ENCODE measurements at places on chromosomes 6 and 20. TPM values are rescaled to one million over a fixed set of nuclear protein-coding genes. Genes with fewer than 3 reads are reported as not detected.

GRCh38 chr20:33317424-33318095, 34.5 kb downstream of the BPIFB1 start:
- no peak for DNase-seq

GRCh38 chr6:7992002-7992815, 72.0 kb downstream of the BLOC1S5 start:
- DNase-seq: no peak

DNA sequence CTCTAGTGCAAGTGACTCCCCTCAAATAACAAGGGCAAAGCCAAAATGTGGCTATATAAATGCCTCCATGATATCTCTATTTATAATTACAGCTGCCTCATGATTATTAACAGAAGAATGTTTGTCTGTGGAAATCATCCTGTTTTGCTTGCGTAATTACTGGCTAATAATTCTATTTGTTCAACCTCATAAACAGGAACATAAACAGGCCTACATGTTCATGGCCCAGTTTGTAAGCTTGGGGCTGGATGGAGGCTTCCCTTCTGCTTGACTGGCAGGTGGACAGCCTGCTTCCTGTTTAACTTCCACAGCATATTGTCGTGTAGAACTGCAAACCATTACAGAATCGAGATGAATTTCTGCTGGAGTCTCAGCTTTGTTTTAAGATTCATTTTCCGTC, 766.0 kb upstream of the MAP3K7 start:
- DNase-seq: no peak

DNA sequence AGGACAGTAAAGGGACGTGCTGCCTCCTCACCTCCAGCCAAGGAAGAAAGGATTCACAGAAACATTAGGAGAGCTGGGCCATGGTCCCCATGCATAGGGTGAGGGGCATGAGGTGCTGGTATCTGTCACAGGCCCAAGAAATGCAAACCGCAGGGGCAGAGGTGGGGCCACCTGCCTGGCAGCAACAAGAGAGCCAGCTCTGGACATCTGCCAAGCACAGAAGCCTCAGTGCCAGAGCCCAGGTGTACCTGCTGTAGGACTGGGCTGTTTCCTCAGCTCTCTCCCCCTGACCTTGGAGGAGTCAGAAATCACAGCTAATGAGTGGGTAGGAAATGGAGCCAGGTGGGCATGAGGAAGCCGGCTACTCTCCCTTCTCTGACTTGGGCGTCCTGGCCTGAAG, 45.3 kb downstream of the SLC2A12 start:
- DNase-seq: no peak

DNA sequence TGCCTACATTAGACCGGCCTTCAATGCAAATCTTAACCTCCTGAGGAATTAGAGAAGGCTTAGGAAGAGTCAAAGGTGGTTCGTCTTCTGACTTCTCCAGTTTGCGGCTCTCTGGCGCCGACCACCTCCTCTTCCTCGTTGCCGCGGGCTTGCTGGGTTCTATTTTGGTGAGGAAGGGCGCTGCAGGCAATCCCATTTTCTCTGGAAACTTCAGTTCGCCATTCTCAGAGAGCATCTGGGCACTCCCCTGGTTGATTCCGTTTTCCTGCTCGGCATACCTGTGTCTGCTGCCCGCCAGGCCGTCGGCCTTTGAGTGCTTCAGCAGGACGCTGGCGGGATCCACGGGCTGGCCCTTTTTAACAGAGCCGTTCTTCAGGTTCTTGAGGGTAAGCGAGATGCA, 67.9 kb downstream of the GMPR start:
- DNase-seq: no peak

DNA sequence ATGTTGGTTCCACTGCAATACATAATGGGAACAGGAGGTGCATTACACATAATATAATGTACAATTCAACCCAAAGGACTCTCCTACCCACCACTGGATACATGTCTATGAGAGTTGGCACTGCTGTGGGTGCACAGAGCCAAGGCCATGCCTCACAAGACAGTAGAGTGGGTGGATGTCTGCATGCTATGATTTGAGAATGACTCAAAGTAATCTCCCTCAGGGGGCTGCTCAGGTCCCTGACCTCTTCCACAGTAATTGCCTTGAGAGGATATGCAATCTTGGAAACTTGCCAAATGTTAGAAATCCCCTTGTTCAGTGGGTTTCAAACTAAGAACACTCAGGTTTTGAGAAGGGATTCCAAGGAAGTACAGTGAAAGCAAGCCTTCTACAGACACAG, 79.0 kb downstream of the ANKEF1 start:
- no peak for DNase-seq

DNA sequence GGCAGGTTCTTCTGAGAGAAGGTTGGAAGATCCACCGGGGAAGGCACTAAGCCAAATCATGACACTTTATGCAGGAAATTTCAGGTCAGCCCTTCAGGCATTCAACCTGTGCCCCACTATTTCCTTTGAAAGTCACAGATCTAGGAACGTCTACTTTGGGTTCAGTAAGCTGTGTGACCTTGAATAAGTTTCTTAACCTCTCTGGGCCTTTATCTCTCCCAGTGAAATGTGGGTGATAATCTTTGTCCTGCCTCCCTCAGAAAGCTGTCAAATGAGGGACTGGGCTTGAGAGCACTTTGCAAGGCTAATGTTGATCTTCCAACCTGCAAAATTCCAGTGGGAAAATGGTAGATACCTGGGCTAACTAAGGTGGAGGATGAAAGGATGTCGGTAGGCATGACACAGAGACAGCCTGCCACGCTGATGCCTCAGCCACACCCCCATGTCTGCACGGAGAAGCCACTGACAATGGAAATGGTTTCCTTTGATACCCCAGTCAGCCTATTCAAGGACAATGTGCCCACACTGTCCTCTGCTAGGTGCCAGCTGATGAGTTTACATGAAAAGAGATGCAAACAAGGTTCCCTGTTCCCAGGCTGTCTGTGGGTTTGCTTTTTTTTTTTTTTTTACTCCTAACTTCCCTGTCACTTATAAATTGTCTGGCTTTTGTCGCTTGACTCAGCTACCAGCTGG, 9.3 kb downstream of the BNIP5 start:
- no peak for DNase-seq

- no peak for DNase-seq
These were observed 1.9 kb upstream of the TRIM38 start for GRCh38 chr6:25960734-25961133.

DNA sequence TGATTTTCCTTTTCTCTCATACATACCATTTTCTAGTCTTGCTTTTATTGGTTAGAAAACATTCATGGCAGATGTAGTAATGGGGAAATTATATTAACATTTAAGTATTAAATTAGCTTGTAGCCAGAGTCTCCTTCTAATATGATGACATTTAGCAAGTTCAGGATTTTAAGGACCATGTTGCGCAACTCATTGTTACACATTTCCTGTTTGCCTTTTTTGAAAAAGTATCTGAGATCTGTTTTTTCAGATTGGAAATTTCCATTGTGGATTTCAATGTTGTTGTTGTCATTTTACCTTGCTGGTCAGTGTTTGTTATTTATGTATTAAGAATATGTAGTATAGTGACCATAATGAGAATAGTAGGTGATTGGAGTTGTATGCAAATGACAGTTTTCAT, 38.7 kb downstream of the CDKAL1 start:
- DNase-seq: no peak

GRCh38 chr20:9374072-9374471, 140.3 kb upstream of the LAMP5 start:
- DNase-seq: no peak

DNA sequence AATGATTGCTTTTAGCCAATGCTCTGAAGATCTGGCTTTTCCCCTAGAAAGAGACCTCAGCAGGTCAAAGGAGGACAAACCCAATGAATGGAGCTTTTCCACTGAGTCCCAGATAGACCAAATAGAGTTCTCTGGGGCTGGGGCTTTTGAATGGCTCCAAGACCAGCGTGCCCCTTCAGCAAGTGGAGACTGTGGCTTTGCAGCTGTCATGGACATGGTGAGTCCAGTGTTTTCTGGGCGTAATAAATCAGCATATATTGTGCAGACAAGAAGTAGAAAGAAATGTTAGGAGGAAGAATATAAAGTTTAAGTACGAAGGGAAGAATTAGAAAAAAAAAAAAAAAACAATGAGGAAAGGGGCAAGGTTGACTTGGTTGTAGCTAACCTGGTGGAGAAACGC, 28.1 kb downstream of the ULBP1 start:
- DNase-seq: no peak

GRCh38 chr6:84082689-84083265, 49.2 kb downstream of the MRAP2 start:
- no peak for DNase-seq

- DNase-seq: no peak
These were observed 58.7 kb upstream of the CD93 start for GRCh38 chr20:23144856-23145255.

- DNase-seq: no peak
These were observed 36.9 kb upstream of the CCDC167 start for GRCh38 chr6:37536491-37537190.

DNA sequence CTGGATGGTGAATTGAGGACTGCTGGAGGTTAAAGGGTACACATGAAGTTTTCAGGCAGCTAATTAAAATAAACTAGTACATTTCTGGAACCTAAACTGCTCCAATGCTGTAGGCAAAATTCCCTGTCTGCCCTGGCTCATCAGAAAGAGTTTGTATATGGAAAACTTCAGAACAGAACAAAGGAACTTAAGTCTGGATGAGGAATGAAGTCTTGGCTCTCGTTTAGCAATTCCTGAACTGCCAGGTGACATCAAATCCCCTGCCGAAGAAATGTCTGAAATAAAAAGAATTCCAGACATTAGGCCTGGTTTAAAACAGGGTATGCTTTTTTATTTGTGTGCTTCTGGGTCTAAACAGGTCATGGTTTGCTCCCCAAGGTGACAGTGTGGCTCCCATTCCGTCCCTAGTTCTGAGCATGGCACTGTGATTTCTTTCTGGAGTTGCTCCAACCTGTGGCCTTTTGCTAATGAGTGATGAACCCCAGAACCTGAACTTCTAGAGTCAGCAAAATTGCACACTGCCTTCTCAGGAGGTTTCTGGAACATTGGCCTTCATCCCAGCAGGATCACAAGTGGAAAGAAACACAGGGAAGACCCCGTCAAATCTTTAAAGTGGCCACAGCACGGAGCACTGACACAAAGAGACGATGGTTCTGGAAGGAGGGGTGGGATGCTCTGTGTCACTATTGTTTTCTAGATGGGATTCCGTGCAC, 129.4 kb upstream of the NAA20 start:
- DNase-seq: no peak

- no peak for DNase-seq
These were observed 29.1 kb upstream of the APCDD1L start for GRCh38 chr20:58544286-58544685.

- no peak for DNase-seq
These were observed 659.0 kb downstream of the UTRN start for GRCh38 chr6:144944106-144944505.

DNA sequence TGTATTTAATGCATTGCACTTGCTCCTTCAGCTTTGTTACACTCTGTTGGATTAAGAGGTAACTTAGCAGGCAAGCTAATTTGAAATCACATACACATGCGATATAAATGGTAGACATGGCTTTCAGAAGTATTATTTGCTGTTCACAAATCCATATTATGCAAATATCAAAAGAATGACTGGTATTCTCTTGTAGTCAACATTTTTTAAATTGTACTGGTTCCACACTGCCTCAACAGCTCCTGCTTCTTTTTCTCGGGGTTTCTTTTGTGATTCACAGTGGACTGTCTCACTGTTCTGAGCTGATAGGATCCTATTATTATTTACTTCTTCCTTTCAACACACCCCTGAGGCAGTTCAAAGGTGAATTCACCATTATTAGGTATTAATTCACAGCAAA, 927.4 kb downstream of the KIF16B start:
- DNase-seq: no peak

GRCh38 chr6:149723771-149724417, 6.0 kb upstream of the LATS1 start:
- peak; percentile 85 for DNase-seq

DNA sequence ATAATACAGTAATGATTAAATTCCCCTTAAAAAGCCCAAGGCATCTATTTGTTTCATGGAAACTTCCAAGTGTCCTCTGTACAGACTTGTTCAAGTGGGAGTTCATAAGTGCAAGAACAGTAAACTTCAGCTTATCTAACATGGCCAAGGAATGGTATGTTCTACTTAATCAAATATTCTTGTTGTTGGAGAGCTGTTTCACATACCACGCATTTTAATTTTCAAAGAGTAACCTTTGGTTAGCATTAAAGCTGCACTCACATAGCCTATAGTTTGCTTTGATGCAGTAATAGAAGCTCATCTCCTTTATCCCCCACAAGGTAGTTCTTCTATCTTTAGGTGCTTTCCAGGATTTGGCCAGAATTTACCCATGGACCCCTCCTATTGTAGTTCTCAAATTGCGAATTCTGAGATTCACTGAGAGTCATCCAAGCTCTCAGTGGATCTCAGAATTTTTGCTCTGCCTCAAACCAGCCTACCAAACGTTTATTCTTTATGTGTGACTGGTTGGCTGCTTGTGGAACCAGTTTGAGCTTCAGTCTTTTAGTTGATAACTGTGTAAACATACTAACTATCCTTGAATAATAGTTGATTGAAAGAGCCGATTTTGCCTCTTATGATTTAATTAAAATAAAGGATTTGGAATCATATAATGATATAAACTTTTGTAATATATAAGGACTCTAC, 668.0 kb upstream of the FLRT3 start:
- no peak for DNase-seq

Gene CRIP3
- total RNA-seq: 0.79 TPM

Gene HTR1E
- total RNA-seq: not detected

Gene GTF2H4
- 60.3 TPM for total RNA-seq

Gene FAM83C
- not detected for total RNA-seq

Gene ID4
- not detected for total RNA-seq

Gene SMAP1
- 21.5 TPM for total RNA-seq

Gene MRAP2
- total RNA-seq: not detected

Gene GNAS-AS1
- 0.64 TPM for total RNA-seq

Data from activated CD4-positive, alpha-beta T cell treated with anti-CD3 and anti-CD28 coated beads, Interleukin-2, amount 10 ng/mL, durations not matched to agents 24 days and 14 days (primary cell).